ENCODE measurements at places on chromosomes 5 and 9.

DNA sequence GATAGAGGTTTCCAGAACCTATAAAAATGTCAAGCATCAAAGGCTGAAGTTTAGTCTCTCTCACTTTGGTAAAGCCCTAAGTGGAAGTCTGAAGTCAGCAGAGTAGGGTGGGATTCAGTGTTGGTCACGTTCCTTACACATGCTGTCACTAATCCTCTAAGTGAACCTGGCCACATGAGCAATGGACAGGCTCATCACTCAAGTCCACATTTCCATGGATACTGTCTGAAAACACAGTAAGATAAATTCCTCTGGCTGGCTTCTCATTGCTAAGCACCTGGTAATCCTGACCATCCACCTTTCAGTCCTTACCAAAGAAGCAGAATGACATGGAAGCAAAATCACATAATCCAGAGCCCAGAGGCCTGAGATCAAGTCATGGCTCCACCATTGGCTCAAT lies 43.8 kb downstream of the GNA14 start:
- no peak for DNase-seq

GRCh38 chr9:76545191-76545590 lies 86.2 kb downstream of the GCNT1 start:
- no peak for DNase-seq

DNA sequence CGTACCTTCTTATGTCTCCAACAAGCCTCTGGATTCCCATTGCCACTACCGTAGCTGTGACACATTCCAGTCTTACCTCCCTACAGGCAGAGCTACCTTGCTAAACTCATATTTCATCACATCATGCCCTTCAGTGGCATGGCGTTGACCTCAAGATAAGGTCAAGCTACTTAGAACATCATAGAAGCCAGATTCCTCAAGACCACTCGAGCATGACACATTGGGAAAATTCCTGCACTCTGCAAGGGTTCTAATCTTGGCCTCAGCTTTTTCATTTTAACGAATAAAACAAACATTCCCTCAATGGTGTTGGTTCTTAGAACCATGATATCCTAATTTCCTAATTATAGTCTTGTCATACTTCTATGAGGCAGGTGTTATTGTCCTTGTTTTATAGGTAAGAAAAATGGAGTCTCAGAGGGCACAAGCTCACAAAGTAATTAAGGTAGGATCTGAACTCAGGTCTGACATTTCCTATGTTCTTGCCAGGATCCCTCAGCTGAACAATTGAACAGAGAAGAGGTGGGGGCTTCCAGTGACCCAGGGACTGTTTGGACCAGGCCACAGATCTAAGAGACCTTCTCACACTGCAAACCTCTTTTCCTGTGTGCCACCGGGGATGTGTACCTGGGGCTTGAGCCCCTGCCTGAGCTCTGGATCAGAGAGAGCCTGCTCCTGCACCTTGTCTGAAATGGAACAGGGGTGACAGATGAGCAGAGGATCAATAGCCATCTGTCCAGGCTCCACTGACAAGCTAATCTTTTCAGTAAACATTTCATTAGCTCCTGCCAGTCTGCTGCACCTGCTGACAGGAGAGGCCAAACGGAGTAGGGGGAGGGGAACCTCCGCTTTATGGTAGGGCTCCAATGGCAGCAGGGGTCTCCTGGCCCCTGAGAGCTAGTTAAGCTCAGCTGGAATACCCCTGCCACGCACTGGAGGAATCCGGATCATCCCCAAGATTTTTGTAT lies 49.3 kb downstream of the ALG2 start:
- DNase-seq: peak; percentile 69

GRCh38 chr5:40813698-40814281 lies 15.6 kb upstream of the PRKAA1 start:
- DNase-seq: no peak

- DNase-seq: no peak
Measured at GRCh38 chr5:172410160-172410559, 44.2 kb downstream of the SH3PXD2B start.

DNA sequence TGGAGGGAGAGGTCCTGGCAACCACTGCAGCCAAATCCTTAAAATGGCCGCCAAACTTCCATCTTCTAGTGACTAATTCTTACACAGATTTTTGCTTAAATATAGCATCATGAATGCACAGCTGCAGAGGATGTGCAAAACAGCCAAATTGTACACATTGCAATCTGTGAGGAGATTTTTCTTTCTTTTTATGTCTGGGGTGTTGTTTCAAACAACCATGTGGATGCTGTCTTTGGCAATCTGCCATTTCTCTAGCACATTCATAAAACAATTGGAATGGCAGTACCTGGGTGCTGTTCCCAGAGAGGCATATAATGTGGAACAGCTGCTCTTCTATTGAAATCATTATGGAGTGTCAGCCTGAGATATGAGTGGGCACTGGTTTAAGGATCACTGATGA lies 1082.9 kb upstream of the SEMA6A start:
- DNase-seq: peak; percentile 33

- no peak for DNase-seq
Measured at GRCh38 chr5:16617274-16617968, 624 bp upstream of the RETREG1 start.

GRCh38 chr5:124235576-124235975 lies 510.9 kb downstream of the ZNF608 start:
- DNase-seq: no peak

DNA sequence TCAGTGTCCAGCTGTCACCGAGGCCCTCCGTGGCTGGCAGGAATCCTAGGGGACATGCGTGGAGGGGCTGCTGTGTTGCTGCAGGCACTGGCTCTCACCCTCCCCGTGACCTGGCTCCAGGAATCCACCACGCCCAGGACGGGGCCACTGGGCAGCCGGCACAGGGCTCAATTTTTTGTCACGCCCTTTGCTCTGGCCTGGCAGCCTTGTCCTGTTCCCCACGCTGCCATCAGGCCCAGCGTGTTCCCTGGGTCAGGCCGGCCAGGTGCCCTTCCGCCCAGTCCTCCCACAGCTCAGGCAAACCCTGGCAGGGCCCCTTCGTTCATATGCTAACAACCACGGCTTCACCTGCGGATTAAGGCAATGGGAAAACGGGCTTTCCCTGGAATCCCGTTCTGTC lies 37.3 kb downstream of the PROP1 start:
- no peak for DNase-seq

GRCh38 chr9:87615136-87615535 lies 110.8 kb upstream of the CTSL start:
- no peak for DNase-seq

DNA sequence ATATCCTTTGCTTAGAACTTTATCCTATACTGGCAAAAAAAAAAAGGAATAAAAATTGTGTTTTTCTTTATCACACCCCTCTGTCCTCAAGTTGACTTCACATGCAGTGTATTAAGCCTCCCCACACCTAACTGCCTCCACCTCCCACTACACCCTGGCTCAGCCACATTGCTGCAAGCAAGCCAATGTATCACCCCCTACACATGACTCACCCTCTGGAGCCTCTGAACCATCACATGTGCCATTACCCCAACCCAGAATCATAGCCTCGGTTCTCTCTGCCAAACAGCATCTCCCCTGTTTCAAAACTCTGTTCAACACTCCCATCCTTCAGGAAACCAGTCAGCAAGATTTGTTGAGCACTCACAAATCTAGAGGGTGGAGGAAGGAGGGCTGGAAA lies 209.0 kb downstream of the CWC27 start:
- no peak for DNase-seq

DNA sequence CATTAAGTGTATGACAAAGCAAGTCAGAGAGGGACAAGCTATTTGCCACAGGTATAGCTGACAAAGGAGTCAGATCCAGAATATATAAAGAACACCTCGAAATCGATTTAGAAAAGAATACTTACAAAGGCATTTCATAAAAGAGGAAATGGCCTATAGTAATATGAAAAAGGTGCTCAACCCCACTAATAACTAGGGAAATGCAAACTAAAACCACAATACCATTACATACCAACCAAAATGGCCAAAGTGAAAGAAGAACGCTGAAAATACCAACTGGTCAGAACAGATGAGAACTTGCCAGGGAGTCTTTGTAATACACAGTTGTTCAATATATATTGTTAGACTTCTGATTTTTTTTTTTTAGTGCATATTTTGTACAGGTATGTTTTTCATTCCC lies 152.9 kb downstream of the CDC42SE2 start:
- DNase-seq: no peak

DNA sequence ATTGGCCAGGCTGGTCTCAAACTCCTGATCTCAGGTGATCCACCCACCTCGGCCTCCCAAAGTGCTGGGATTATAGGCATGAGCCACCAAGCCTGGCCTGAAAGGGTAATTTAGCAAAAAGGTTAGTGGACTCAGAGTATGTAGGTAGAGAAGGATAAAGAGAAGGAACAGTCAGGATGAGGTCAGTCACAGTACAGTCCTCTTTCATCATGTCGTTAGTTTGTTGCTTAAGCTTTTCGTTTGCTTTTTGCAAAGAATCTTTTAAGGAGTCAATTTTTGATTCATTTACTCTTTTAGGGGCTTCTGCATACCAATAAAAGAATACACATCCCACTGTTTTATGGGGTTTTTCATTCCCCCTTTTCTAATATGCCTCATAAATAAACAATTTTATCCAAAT lies 17.8 kb upstream of the GBGT1 start:
- no peak for DNase-seq

GRCh38 chr5:23648656-23649055 lies 141.2 kb downstream of the PRDM9 start:
- DNase-seq: no peak

DNA sequence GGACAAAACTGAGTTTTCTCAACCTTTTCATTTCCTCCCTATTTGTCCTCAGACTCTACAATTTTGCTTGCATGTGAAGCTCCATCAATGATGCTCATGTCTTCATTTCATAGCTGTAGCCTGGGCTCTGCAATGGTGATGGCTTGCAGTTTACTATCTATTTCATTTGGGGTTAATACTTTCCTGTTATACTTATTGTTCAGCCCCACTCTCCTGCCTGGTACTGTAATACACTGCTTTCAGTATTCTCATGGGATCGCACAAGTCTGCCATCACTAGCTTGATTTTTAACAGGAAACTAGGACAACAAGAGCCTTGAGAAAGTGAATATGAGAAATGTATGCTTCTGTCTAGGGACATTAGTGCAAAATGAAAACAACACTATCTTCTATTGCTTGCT lies 84.2 kb upstream of the SEMA6A start:
- no peak for DNase-seq

DNA sequence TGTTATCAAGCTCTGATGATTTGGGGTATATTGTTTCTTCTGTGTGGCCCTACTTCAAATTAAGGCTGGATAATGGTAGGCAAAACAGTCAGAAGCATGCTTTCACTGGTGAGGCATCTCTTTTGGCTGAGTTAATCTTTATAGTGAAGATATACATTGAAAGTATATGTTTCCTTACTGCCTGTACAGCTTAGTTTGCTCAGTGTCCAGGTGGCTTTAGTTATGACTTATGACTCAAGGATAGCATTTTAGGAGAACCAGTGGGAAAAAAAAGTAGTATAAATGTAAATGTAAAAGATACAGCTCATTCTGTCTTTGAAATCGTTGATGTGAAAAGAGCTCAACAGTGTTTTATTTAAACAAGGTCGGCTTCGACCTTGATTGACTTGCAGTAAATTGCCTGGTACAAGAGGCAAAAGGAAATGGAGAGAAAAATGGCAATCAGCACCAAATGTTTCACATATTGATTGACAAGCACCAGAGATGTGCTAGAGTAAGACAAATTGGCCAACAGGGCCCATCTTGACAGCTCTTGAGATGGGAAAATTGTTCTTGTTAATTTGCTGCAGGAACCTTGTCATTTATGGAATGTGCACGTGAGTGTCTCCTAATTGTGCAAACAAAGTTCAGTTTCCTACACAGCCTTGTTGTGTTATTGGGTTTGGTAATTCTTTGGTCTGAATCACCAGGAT lies 447.4 kb upstream of the WWC1 start:
- no peak for DNase-seq

DNA sequence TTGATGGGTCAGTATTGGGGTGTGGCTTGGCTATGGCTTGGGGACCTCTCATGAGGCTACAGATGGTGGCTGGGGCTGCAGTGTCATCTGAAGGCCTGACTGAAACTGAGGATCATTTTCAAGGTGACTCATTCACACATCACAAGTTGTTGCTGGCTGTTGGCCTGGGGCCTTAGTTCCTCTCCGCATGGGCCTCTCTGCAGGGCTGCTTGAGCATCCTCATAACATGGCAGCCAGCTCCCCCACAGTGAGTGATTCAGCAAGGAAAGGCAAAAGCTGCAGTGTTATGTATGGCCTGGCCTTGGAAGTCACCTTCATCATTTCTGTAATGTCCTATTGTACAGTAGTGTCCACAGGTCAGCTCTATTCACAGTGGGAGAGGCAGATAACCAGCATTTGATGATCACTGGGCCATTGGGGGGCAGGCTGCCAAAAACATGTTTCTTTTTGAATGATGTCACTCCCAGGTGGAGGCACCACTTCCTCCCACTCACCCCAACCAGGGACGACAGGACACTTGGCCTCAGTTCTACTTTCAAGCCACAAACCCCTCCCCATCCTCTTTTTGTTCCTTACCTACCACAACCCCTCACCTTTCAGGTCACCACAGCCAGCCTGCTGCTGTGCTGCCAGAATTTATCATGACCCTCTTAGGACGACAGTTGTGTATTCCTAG lies 14.4 kb downstream of the FGD3 start:
- DNase-seq: no peak

- no peak for DNase-seq
Measured at GRCh38 chr9:32677931-32678330, 42.5 kb upstream of the TAF1L start.

DNA sequence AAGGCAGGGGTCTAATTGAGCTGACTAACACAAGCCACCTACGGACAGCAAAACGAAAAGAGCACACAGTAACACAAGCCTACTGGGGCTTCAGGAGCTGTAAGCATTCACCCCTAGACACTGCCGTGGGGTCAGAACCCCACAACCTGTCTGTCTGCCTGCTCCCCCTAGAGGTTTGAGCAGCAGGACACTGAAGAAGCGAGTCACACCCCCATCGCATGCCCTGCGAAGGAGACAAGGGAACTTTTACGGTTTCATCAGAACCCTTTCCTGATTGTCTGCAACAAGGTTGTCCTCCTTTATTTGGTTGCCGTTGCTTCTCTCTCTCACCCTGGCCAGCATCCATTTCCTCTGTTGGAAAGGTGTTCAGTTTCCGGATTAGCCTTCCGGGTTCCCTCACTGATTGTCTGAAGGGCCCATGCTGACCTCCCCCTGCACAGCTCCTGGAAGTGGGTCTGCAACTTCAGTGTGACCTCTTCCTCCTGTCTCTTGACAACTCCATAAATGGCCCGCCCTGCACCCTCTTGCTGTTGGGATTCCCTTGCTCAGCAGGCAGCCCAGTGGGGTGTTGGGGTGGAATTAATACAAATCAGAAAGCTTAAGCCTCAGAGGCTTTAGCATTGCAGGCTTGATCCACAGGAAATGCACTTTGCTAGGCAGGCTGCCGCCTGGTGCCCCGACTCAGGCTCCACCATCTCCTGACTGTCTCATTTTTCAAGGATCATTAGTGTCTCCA lies 258.9 kb upstream of the TLE4 start:
- no peak for DNase-seq

GRCh38 chr5:76610196-76610595 lies 13.0 kb downstream of the F2RL2 start:
- no peak for DNase-seq

DNA sequence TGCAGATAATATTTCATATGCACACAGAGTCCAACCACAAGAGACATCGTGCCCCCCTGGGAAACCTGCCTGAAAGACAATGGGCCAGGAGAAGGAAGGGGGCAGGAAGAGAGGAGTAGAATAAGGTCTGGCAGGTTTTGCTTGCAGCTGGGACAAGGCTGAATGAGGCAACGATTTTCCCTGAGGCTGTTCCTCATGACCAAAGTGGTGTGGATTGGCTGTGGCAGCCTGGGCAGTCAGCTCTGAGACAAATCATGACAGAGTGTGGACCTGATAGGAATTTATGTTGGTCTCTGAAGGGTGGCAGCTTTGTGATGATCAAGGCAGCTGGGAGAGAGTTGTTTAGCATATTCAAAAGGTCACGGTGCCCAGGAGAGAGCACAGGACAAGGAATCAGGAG lies 119.3 kb downstream of the NMUR2 start:
- DNase-seq: no peak
